ENCODE measurements at places on chromosomes 5 and 9.

- DNase-seq, result no peak
Measured at GRCh38 chr9:101162231-101162630, 133.7 kb downstream of the PLPPR1 start.

- DNase-seq, result no peak
Measured at GRCh38 chr5:39760385-39761198, 335.8 kb upstream of the DAB2 start.

DNA sequence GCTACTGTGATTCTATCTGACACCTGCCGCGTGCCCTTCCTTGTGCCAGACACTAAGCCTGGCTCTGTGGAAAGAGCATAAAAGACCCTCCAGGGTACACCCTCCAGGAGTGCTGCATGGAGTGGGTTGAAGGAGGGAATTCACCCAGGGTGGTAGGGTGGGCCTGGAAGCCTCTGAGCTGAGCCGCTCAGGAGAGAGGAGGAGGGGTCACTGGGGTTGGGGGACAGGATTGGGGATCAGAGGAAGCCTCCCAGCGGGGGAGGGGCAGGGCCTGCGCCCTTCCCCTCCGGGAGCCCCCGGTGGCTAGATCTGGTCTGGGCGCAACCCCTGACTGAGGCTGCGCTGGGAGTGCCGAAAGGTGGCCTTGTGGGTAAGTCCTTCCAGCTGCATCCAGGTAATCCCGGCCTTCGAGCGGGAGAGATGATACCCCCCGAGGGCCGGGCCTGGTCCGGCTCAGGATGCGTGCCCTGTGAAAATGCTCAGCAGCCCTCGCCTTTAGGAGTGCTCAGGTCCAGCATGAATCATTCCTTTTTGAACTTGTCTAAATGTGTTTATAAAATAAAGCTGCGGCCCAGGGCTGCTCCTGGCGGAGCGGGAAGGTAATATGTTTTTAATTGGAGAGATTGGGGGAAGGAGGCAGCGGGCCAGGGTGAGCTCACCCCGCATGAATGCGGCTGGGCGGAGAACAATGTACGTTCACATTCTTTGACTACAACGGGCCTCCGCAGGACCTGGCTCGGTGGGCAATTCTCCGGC, 118.1 kb upstream of the SMIM23 start:
- peak; percentile 28 for DNase-seq

DNA sequence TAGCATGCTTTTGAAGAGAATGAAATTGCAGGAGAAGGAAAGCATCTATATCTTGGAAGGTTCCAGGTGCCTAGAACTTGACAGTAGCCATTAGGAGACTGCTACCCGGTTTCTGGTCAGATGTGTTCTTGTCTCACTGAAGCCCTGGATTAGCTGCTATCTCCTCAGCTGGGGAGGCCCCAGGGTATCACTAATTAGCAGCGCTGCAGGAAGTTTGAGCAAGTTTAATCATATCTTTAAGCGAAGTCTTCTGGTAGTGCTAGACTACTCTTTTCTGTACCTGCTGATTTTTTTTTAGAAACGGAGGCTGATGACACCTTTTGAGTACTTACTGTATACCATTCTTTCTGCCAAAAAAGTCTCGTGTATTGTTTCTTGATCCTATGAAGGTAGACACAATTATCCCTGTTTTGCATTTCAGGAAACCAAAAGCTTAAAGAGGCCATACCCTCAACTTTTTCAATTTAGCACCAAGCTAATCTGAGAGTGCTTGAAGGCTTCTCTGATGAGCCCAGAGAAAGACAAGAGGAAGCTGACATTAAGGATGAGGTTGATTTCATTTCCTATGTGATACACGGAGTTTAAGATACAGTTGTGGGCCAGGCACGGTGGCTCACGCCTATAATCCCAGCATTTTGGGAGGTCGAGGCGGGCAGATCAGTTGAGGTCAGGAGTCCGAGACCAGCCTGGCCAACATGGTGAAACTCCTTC, 201.3 kb downstream of the ARHGAP26 start:
- no peak for DNase-seq

DNA sequence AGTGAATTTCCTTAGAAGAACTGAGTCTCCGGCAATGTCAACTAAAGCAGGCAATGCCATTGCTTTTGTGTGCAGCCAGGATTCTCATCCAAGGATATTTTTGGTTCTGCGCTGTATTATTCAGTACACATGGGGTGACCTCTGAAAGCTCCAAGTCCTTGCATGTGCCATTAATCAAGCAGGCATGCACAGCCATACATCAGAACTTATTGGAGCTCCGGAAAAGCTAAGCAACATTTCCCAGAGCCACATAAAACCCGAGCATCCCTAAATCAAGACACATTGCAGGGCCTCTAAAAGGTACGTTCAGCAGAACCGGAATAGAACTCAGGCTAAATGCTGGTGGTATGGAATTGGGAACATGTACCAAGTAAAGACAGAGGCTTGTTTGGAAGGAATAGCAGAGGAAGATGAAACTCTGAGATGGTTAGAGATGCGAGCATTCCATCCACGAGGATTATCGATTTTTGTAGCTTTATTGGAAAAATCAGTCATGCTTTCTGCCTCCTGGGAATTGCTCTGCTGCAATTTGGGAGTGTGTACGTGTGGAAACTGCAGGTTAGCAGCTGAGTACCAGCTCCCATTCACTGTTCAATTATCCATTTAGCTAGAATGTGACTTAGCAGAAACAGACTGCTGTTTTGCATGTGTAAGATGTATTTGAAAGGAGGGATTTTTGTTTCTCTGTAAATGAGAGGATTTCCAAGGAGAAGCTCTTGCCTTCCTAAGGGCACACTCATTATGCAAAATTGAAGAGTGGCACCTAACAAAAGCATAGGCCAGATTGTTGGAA, 143.7 kb upstream of the WWC1 start:
- DNase-seq, result no peak

DNA sequence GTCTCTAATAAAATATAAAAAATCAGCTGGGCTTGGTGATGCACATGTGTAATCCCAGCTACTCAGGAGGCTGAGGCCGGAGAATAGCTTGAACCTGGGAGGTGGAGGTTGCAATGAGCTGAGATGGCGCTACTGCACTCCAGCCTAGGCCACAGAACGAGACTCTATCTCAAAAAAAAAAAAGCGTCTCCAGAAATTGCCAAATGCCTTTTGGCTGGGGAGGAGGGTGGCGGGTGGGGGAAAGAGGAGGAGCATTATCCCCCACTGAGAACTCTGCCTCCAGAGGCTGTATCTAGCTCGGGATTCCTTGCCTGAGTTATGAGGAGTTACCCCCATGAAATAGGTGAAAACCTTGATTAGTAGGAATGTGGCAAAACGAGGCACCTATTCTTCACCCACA, 4.8 kb downstream of the ROPN1L start:
- no peak for DNase-seq
